Muscle of arm (tissue), 14 donors: ENCODE measurements at places on chromosomes 4 and X.

DNA sequence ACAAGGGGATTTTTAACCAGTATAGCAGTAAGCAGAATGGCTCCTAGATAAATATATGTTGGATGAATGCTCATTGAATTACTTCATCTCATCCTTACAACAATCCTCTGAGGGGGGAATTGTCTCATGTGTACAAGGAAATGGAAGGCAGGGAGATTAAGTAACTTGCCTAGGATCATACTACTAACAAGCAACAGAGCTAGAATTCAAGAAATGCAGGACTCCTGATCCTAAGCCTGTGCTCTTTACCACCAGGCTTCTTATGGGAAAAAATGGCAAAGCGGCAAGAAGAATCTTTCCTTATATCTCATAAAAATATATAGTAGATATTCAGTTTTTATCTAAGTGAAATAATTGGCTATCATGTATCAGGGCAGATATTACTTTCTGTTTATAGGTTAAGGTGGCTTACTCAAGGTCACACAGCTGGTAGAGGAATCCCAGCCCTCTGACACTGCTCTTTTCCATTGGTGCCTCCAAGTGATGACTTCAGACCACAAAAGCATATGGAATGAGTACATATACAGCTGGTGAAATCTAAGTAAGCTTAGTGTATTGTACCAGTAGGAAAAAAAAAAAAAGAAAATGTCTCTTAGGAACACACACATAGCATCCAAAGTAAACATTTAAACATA lies 2.1 kb downstream of the ABHD18 start:
- no peak for DNase-seq

GRCh38 chr4:188130355-188130754 lies 8.9 kb upstream of the TRIML1 start:
- DNase-seq = no peak

- no peak for DNase-seq
These were observed 1139.6 kb downstream of the STPG2 start for GRCh38 chr4:97003715-97004114.

GRCh38 chrX:68043713-68044438 lies 389.4 kb downstream of the OPHN1 start:
- DNase-seq = no peak

DNA sequence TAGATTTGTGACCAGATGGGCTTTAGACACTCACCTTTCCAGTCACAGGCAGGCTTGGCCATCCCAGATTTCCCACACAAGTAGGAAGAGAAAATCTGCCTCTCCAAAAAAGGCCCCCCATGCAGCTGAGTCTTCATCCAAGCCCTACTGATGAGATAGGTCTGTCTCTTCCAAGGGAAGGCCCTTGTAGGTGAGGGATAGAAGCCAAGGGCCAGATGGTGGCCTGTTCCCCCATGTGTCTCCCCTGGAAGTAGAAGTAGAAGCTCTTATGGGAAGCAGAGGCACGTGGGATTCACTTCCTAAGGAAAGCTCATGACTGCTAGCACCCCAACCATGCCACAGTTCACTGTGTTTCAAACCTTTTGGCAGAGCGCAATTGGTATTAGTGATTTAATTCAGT lies 81.5 kb downstream of the REPS2 start:
- DNase-seq = no peak

DNA sequence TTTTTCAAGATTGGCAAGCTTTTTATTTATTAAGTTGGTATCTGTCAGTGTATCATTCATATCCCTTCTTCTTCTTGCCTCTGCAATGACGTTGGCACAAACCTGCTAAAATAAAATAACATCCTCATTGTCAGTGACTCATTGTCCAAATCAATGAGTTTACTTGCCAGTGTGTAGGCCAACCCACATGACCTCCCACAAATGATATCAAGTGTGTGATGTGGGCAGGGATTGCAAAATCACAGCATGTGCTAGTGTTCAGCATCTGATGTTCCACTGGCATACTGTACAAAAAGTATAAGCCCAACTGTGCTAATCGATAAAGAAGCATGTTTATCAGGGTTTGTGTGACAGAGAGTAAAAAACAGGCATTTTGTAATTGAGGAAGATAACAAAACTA lies 25.5 kb downstream of the GPAT3 start:
- no peak for DNase-seq

- DNase-seq = no peak
These were observed 305.8 kb downstream of the PPARGC1A start for GRCh38 chr4:23584024-23584423.

DNA sequence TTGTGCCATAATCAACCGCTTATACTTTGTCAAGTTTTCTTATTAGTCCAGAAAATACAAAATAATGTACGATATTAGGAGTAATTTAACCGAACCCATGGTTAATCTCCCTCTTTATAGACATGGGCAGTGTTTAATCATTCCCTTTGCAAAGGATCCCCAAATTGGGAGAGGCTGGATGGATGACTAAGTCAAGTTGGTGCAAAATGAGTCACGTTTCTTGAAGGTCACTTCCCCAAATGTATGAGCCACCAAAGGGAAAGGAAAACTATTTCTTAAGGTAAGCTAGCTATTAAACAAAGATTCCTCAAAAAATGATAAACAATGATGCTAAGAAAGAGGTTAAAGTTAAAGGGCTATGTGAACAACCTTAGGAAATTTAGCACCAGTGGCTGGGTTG lies 17.5 kb downstream of the MAML3 start:
- DNase-seq = no peak
